ENCODE measurements at places on chromosomes 7 and 10. TPM values are rescaled to one million over a fixed set of nuclear protein-coding genes. Genes with fewer than 3 reads are reported as not detected.

The MAT1A gene
- total RNA-seq: under 0.01 TPM

The CPVL gene
- total RNA-seq: 54.6 TPM

The FAM25C gene
- total RNA-seq: not detected

The MEST gene
- 65.6 TPM for total RNA-seq

The SLC12A9 gene
- total RNA-seq: 18.3 TPM

The PEX1 gene
- 74.6 TPM for total RNA-seq

The ACTL6B gene
- 163 TPM for total RNA-seq

The GPR85 gene
- total RNA-seq: 257 TPM

The ITPRID1 gene
- 1.2 TPM for total RNA-seq

The MPP7 gene
- total RNA-seq: 3.7 TPM

The UMAD1 gene
- 7.3 TPM for total RNA-seq

The PLAU gene
- 0.82 TPM for total RNA-seq

The TDRD1 gene
- total RNA-seq: 0.41 TPM

All from frontal cortex (tissue), 4 donors.